OCI-LY7 (cell line): ENCODE measurements at places on chromosomes 5 and 9. TPM values are rescaled to one million over a fixed set of nuclear protein-coding genes. Genes with fewer than 3 reads are reported as not detected.

KIF24 gene
- total RNA-seq, result 13.9 and 15.8 TPM in 2 replicates

DNA sequence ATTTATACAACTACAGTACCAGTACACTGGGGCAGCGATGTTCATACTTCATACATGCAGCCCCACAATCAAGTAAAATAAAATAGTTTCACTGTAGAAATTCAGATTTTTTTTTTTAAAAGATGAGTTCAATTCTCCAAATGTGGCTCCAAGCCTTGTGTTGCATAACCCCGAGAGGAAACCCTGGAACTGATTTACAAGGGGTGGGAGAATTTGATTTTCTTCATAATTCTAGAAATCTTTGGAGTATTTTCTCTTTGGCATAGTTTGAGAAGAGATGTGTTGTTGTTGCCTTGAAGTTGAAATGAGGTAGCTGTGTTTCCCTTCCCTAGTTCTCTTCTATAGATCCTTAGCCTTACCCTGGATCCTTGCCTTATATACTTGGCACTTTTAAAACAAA lies 3.1 kb downstream of the RHOBTB3 start:
- no peak for DNase-seq

MPDZ gene
- total RNA-seq, result not detected in 2 replicates

DNA sequence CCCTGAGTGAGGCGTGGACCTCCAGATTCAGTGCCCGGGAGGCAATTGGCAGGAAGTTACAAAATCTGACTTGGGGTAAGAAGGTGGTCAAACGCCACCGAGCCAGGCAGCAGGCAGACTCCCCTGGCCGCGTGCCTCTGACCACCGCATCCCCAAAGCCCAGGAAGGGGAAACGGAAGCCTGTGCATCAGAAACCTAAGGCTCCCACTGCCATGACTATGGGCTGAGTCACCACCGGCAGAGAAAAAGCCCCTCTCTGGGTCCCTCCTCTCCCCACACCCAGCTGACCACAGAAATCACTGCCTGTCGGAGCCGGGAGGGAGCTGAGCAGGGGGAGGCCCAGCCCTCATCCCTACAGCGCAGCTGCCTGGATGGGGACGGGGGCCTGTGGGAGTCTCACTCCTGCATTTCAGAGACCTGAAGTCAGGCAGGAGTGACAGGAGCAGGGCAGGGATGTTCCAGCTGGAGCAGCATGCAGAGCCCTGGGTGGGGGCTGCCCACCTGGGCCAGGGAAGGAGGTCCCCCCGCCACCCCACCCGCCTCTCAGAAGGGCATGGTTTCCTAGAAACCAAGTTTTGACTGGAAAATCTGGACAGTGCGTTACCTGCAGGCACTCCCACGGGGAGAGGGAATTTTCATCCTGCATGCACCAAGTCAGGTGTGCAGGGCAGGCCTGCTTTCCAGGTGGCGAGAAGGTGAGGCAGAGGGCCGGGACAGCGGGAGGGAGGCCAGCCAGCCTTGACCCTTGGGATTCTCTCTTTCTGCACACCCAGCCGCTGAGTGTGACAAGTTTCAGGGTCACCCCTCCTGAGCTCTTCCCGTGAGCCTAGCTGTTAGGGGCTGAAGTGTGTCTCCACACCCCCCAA lies 68.2 kb downstream of the LRSAM1 start:
- no peak for DNase-seq

SERF1B gene
- 25.2 and 31.2 TPM in 2 replicates for total RNA-seq

GRCh38 chr9:2729721-2730120 lies 12.4 kb downstream of the KCNV2 start:
- no peak for DNase-seq

DNA sequence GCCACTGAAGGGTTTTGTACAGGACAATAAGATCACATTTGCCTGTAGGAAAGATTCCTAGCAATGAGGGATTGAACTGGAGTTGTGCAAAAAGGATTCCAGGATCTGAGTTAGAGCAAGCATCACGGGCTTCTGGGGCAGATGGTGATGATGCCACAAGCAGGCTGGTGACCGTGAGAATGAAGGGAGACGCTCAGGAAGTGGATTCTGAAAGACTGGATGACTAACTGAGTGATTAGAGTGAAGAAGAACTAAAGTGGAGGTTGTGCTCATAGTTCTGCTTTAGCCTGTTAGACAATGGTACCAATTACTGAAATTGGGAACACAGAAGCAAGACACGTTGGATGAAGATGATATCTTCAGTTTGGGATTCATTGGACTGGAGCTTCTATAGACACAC lies 168.2 kb downstream of the CD180 start:
- DNase-seq, result no peak

DNA sequence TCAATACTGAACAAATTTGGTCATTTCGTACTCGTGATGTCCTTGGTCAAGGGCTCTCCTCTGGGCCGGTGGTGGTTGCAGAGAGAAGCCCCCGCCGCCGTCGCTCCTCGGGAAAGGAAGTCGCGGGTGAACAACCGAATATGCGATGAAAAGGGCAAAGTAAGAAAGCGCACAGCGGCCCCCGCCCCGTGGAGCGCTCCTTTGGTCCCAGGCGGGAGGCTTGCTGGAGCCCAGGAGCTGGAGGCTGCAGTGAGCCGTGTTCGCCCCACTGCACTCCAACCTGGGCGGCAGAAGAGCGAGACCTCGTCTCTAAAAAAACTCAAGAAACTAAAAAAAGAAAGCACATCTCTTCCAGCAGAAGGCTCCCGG lies 108.4 kb upstream of the LARP1 start:
- DNase-seq, result no peak

DNA sequence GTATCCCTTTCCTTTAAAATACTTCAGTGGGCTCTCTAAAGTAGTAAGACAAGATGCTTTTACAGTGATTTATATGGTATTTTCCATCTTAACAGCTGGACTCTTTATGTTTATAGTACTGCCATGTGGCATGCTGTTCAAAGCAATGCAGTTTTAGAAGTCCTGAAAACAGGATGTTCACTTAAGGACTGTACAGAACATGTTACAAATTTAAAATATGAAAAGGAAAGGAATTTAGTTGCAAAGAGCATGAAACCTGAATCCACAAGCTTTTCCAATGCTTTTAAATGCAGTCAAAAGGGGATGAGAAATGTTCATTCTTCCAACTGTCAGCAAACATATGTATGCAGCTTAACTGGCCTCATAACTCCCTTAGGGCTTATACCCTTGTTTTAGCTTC lies 580.2 kb downstream of the EFNA5 start:
- DNase-seq, result no peak

DNA sequence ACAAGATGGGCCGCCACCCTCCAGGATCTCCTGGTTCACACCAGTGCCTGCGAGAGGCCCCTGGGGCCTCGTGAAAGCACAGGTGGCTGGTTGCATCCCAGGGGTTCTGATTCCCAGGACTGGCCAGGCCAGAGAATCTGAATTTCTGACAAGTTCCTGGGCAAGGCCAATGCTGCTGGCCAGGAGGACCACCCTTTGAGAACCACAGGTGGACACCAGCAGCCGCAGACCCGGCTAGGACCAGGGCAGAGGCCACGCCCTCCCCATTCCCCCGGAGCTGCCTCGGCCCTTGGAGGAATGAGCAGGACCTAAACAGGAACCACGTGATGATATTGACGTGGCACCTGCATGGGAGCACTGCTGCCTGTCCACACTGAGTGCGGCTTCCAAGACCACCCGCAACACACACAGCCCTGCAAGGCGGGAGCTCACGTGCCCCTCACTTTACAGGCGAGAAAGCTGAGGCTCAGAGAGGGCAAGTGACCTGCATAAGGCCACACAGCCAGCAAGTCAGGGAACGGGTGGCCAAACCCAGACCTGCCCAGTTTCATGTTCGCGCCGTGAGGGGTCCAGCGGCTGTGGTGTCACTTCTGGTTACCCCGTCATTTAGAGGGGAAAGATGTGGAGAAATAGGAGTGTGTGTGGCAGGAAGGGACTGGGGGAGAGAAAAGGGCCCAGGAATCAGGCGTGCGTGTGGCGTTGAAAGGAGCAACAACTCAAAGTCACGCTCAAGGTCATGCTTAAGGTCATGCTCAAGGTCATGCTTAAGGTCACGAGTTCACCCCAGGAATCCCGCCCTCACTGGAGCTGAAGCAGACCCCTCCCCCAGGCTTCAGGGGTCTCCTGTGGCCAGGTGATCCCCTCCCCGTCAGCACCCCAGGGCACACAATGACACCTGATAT lies 105.9 kb upstream of the IER5L start:
- DNase-seq, result no peak

- DNase-seq, result no peak
These were observed 125.8 kb downstream of the GALNT10 start for GRCh38 chr5:154316223-154316935.

- no peak for DNase-seq
These were observed 11.4 kb downstream of the RNF130 start for GRCh38 chr5:180060192-180060591.

DNA sequence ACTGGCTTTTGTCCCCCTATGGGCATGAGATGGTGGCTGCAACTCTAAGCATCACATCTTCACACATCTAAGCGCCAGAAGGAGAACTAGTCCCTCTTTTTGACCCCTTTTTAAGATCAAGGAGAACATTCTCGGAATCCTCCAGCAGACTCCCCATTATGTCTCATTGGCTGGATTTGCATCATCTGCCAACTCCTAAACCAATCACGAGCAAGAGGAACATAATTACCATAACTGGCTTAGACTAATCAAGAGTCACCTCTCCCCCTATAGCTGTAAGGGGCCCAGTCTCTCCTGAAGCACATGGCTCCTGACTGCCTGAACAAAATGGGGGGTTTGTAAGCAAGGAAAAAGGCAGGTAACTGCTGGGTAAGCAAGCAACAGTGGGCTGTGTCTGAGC lies 68.5 kb upstream of the IQGAP2 start:
- no peak for DNase-seq

- no peak for DNase-seq
These were observed 6.8 kb upstream of the FCHSD1 start for GRCh38 chr5:141657937-141658545.

DNA sequence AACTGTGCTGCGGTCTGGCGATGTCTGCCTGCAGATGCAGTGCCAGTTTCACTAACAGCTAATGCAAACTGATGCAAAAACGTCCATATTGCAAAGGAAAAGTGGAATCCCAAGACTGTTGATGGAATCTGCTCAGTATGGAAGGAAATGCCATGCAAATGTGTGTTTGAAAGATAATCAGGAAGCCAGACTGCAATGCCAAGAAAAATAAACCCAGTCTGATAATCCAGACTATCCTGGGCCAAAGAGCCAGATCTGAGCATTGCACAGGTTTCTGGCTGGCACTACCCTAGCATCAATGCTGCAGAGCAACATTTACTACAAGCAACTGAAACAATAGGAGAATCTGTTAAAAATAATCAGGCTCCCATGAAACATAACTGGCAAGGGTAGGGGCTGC lies 130.3 kb downstream of the FSTL4 start:
- no peak for DNase-seq

GRCh38 chr9:107946364-107947141 lies 457.0 kb upstream of the KLF4 start:
- no peak for DNase-seq

DNA sequence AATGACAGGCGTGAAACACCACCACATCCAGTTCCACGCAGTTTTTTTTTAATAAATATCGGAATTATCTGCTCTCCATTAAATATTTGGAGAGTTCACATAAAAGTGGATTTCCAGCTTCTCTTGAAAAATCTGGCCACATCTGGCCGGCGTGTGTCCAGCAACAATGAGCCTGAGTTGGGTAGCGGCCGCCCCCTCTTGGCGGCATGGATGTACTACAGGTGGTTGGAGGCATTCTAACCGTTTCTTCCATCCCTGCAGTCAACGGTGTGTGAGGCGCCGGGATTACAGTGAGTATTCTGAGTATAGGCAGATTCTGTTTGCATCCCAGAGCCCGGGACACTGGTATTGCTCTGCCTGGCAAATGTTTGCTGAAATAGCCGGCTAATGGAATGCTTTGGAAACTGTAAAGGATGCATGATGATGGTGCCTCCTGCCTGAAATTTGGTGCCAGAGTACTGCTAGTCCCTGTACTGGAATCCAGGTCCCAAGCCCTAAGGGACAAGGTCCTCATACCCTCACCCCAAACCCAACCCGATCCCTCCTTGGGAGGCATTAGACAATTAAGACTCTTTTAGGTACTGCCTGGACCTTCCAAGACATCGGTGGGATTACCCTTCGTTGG lies 13.6 kb upstream of the GM2A start:
- peak; percentile 81 for DNase-seq

GRCh38 chr5:150024346-150024984 lies 23.9 kb downstream of the HMGXB3 start:
- no peak for DNase-seq

OR13F1 gene
- total RNA-seq, result not detected in 2 replicates

DNA sequence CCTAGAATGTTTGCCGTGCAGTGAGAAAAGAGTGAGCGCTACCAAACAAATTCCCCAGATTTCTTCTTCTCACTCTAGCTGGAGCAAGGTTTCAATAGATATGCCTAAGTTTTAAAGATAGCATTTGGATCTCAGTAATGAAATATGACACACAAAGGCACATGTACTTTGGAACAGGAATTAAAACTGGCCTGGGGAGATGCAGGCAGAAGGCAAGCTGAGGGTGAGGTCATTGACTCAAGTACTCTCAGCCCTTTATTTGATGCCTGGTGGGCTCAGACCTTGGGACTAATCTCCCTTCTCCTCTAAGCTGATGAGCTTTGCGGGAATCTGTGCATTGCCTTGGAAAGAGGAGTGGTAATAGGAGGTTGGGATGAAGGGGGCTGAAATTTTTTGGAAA lies 323.3 kb upstream of the SLC30A5 start:
- DNase-seq, result no peak

DNA sequence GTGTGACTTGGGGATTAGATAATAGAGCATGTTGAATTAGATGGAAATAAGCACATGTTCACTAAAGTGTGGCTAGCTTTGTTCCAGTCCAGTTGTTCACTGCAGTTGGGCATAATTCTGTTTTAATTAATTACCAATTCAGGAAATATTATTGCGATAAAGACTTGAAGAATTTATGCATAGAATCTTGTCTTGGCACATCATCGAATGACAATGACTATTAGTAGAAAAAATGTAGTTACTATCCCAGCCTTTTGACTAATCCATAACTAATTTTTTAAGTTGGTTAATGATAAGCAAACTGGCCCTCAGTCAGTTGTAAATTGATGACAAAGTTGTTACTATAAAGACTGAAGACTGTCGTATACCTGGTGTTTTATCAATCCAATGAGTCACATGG lies 10.5 kb downstream of the LNPEP start:
- no peak for DNase-seq

DNA sequence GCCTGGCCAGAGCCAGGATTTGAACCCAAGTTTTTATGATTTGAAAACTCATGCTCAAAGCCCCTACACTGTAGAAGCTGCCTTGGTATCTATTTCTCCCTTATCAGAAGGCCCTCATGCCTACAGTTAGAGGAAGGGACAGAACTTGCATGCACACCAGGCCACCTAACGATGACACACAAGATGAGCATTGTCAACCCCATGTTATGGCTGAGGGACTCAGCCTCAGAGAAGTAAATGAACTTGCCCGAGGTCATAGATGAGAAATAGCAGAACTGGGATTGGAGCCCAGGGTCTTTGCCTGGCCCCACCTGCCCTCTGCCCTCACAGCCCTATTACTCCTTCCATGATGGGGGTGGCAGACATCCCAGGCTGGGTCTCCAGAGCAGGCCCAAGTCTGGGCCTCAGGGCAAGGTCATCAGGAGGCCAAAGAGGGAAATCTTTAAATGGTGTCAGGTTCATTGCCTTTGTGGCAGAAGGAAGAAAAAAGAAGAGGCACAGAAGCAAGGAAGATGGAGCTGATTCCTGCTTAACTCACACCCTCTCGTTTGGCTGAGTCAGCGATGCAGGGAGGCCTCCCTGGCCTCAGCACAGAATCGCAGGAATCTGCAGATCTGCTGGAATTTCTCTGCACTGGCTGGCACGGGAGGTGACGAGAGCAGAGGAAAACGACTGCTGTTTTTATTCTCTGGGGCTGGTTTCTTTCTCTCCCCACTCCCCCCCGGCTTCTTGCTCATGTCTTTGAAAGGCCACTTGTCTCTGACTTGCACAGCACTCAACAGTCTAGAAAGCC lies 20.6 kb upstream of the CRB2 start:
- DNase-seq, result peak; percentile 45

FOXD4L4 gene
- total RNA-seq, result 0.53 and 1.5 TPM in 2 replicates
